Kidney epithelial cell (primary cell): ENCODE measurements at places on chromosomes 1 and 21. TPM values are rescaled to one million over a fixed set of nuclear protein-coding genes. Genes with fewer than 3 reads are reported as not detected.

- no peak for DNase-seq
Measured at GRCh38 chr1:116777831-116778830, 23.9 kb downstream of the CD2 start.

Gene WNT9A
- 10.1 and 10.3 TPM in 2 replicates for total RNA-seq

- no peak for DNase-seq
Measured at GRCh38 chr21:44713846-44714245, 2.5 kb upstream of the TSPEAR start.

GRCh38 chr1:88736633-88737248 lies 52.7 kb downstream of the PKN2 start:
- DNase-seq, result no peak

- DNase-seq, result no peak
Measured at GRCh38 chr1:116781034-116781433, 26.8 kb downstream of the CD2 start.

DNA sequence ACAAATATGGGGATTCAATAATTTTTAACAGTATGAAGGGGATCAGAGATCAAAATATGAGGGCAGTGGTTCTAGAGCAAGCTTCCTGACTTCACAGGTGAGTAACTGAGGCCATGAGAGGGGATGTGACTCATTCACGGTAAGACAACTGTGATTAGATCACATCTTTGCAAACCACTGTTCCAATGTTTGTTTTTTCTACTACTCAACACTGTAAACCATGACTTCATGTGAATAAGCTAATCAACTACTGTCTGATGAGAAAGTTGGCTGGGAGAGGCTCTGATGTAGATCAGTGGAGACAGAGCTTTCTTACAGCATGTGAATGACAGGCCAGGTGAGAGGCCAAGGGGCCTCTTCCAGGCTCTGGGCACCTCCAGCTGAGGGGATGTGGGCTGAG lies 84.7 kb downstream of the BRINP2 start:
- peak; percentile 90 for DNase-seq

DNA sequence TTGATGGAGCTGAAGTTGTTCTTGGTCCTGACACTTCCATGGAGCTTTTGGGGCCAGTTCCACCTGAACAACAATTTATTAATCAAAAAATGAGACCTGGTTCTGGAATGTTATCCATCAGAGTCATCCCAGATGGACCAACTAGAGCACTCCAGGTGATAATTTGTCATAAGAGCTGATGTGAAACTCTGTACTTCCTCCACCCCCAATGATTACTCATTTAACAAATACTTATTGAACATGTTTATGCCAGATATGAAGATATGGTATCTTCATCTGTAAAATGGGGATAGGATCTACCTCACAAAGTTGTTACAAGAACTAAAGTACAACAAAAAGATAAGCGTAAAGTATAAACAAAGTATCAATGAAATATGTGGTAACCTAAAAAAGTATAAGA lies 153.2 kb downstream of the VPS13D start:
- DNase-seq, result no peak

- DNase-seq, result no peak
Measured at GRCh38 chr1:70048336-70049094, 156.9 kb downstream of the LRRC40 start.
